ENCODE measurements at places on chromosomes 1 and 21.

DNA sequence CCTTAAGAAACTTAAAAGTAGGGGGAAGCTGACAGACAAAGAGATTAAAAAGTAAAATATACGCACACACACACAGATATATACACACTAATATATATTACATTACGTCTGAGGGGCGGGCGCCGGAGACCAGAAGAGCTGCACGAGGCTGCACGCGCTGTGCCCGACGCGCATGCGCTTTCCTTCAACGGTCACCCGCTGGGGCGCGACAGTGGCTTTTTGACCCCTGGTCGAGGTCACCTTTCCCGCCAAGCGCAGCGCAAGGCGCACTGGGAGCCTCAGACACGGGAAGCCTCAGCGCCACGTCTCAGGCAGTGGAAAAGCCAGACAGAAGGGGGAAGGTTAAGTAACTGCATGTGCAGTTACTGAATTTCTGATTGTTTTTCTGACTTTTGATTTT is at the start of gene HORMAD1:
Gene HORMAD1 (minus strand): TSS at position 193 of the 400 bp plus-strand sequence. CDS start 1,390 bp downstream, outside the sequence.
- DNase-seq: no peak

GRCh38 chr1:101980974-101981373 is 15.8 kb downstream of the OLFM3 start:
- DNase-seq: no peak

GRCh38 chr21:42703965-42704364 is 50.5 kb downstream of the PDE9A start:
- no peak for DNase-seq

DNA sequence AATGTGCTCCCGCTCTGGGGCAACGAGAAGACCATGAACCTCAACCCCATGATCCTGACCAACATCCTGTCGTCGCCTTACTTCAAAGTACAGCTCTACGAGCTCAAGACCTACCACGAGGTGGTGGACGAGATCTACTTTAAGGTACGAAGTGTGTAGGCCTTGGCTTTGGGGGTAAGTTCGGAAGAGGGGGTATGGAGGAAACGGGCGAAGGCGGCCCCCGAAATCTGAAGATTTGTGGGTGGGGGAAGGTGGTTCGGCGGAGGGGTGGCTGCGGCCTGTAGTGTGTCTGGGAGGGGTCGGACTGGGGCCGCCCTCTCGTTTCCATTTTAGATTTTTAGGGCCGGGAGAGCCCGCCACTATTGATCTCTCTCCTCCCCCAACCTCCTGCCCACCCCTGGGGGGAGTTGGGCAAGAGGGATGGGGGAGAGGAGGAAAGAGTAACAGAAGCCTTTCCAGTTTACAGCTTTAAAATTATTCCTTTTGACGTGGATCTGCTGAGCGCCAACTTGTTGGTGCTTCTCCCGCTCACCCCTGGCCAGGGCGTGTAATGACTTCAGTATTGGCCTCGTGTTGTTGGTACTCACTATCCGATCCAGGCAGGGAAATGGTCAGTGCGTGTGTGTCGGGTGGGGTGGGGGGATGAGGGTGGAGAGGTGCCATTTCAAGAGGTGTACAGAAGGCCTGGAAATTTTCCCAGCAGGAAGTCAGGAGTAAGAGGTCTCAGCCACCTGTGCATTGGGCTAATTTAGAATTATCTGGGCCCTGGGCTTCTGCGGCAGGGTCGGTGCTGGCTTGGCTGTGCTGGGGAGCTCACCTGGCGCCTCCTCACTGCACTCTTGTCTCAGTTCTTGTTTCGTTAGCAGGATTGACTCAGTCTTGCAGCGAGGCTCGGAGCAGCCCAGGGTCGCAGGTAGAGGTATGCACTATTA is 880 bp downstream of the PRPF38B start:
- peak; percentile 67 for DNase-seq

DNA sequence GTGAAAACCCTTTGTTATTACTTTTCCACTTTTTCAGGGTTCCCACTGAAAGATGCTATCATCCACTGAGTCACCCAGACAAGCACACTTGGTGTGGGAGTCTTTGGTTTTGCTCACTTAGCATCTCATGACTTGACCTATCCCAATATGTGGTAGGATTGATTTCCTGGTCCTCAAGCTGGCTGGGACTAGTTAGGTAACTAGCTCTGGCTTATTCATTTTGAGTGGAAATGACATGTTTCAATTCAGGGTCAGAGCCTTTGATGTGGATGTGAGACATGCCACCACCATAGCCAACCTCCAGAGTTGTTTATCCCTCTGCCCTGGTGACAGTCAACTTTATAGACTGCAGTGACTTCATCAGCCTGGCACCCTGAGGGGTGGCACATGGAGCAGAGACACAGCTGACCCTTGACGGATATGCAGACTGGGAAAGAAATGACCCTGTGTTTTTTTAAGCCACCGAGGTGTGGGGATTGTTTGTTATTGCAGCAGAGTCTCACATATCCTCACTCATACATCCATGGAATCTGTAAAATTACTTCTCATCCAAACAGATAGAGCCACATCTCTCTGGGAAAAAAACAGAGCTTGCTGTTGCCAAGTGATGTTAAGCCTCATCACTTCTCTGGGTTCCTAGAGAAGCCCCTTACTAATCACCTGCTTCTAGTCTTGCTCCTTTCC is 699.9 kb downstream of the MATN1 start:
- DNase-seq: no peak

GRCh38 chr1:219790834-219791615 is 137.3 kb downstream of the SLC30A10 start:
- no peak for DNase-seq

DNA sequence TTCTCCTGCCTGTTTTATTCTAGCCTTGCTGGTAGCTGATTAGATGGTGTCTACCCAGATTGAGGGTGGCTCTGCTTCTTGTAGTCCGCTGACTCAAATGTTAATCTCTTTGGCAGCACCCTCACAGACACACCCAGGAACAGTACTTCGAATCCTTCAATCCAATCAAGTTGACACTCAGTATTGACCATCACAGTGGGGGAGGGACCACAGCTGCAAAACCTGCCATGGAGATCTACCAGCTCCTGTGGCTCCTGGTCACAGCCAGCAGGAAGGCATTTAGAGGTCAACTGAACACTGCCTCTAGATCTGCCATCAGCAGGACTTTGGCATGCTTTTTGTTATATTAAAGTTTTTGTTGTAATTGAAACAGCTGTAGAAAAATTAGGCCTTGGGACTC is 146.9 kb downstream of the RWDD3 start:
- DNase-seq: no peak

GRCh38 chr1:167099851-167100250 is 6.0 kb downstream of the STYXL2 start:
- DNase-seq: no peak

DNA sequence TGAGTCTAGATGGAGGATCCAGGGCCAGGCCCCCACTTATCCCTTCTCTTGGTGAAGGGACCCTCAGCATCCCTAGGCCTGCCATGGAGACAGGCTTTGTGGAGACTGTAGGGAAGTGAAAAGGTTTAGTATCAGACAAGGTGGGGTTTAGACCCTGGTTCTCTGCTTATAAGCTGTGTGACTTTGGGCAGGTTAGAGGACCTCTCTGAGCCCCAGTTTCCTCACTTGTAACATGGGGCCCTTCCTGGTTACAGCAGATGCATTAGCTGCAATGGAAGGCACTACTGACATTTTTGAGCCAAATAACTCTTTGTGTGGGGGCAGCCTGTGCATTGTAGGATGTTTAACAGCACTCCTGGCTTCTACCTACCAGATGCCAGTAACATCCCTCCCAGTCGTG is 22.7 kb downstream of the PADI2 start:
- no peak for DNase-seq

GRCh38 chr1:247373721-247374141 is 42.1 kb upstream of the ZNF496 start:
- peak; percentile 22 for DNase-seq

DNA sequence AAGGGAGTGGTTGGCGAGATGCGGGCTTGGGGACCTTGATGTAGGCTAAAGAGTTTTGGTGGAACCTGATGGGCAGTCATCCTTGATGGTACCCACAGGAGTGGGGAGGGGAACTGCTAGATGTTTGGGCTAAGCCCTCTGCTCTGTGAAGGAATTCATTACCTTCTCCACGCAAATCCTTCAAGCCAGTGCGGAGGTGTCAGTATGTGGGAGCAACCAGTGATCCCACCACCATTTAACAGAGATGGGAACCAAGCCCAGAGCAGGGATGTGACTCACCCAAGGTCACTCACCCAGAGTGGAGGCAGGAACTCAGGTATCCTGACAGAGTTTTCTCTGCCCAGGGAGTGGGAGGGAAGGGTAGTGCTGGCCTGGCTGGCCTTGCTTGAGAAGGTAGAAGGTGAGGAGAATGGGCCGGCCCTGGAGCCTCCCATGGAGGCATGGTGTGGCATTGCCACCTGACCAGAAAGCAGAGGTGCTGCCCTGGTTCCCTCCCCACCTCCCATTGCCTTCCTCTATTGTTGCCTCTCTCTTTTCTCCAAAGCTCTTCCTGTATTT is 51.2 kb upstream of the STUM start:
- DNase-seq: no peak

GRCh38 chr1:245541369-245541768 is 386.6 kb downstream of the KIF26B start:
- no peak for DNase-seq

DNA sequence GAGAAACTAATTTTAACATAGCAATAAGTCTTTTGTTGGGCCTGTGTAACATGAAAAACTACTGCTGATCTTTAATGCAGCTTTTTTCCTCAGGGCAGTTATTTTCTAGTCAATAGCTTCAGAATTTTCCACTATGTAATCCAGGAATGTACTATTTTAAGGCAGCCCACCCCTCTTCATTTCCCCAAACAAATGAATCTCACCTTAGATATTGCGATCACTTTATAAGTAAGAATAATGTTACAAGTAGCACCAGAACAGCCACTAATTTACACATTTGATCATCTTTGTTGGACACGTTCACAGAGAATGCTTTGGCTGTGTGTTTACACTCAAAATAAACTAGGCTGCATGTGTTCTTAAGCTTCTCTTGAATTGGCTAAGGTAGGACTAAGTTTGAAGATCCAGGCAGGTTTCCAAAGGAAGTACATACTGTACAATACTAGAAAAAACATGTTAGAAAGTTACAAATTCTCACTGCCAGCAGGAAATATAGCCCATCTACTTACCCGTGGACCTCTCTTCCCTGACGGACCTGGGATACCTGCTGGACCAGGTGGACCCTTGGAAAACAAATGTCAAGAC is 41.7 kb downstream of the COL24A1 start:
- no peak for DNase-seq

GRCh38 chr1:225652729-225653462 is at the start of gene ENAH:
TSS of gene ENAH (minus strand) at chr1:225653123. CDS start at chr1:225652690, 433 bp downstream.
- peak; percentile 93 for DNase-seq

DNA sequence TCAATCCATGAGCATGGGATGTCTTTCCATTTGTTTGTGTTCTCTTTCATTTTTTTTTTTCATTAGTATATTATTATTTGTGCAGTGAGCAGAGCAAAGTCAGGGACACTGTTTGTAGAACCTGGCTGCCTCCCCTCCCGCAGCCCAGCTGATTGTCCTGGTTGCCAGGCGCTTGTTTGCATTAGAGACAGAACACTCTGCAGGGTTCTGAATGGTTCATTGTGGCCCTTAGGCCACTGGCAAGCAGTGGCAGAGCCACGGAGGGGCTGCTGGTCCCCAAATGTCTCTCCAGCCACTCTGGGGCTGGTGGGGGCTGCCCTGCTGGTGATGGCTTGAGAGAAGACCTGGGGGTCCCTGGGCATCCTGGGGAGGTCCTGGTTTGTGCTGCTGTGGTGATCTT is 29.0 kb downstream of the ETS2 start:
- DNase-seq: no peak

DNA sequence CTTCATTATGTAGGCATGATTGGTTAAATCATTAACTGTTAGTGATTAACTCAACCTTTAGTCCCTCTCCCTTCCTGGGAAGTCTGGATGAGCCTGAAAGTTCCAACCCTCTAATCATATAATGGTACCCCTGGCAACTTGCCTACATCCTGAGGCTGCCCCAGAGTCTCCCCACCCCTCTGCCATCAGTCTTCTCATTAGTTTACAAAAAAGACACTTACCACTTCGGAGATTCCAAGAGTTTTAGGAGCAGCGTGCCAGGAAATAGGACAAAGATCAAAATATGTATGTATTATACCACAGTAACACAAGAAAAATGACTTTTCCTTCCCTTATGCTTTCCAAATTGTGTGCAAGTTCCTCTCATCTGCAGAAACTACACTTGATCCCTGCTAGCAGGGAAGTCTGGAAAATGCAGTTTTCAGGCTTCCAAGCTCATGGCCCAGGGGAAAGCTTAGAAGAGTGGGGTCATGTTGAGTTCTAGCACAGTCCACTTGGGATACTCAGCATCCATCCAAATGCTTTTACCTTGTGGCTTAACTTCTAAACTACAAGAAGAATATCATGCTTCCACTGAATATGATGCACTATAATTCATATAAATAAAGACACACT is 64.6 kb upstream of the PPIH start:
- no peak for DNase-seq

Measured in T47D (cell line).